ENCODE measurements at places on chromosomes 12 and 14.

DNA sequence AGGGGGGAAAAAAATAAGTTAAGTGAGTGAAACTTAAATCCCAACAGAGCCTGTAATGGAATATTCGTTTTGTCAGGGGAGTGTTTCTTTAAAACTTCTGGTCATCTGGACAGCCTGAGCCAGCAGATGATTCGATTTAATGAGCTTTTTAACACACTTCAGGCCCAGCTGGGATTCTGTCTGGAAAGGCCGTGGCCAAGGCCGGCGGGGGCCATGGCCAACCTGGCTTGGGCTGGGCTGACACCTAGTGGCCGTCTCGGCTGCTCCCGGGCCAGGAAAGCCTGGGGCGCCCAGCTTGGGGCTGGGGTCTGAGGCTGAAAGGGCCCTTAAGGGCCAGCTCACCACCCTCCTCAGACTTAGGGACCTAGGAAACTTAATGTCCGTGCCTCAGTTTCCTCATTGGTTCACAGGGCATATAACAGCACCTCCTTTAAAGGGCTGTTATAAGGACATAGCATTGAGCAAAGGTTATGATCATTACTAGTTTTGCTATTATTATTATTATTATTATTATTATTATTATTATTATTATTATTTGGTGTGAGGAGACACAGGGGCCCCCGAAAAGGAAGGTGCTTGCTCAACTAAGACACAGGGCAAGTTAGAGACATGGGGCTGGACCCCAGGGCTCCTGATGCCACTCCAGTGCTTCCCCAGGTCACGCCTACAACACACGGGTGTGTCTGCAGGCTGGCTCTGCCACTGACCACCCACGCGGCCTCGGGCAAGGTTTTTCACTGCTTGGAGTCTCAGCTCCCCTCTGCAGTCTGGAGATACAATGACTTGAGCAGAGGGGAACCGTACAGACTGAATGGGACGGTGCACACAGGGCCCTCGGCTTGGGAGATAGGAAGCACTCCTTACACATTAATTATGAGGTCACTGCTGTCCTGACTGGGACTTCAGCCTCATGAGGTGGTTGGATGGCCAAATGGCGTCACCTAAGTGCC is 84.0 kb downstream of the SYNE3 start:
- DNase-seq: no peak

- no peak for DNase-seq
Observed at GRCh38 chr12:104634044-104634443, 177.3 kb downstream of the CHST11 start.

DNA sequence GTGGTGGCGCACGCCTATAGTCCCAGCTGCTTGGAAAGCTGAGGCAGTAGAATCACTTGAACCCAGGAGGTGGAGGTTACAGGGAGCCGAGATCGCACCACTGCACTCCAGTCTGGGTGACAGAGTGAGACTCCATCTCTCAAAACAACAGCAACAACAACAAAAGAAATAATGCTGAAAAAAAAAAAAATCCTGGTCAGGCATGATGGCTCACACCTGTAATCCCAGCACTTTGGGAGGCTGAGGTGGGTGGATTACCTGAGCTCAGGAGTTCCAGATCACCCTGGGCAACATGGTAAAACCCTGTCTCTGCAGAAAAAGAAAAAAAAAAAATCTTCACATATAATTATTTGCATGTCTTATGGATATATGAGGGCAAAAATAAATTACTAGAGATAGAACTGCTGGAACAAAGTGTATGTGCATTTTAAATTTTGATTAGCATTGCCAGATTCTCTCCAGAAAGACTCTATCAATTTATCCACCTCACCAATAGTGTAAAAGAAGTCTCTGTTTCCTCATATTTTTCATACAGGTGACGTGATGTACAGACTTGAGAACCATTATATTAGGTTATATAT is 75.4 kb downstream of the ATXN2 start:
- no peak for DNase-seq

GRCh38 chr12:110073049-110073831 is 24.9 kb upstream of the C12orf76 start:
- DNase-seq: peak; percentile 29

DNA sequence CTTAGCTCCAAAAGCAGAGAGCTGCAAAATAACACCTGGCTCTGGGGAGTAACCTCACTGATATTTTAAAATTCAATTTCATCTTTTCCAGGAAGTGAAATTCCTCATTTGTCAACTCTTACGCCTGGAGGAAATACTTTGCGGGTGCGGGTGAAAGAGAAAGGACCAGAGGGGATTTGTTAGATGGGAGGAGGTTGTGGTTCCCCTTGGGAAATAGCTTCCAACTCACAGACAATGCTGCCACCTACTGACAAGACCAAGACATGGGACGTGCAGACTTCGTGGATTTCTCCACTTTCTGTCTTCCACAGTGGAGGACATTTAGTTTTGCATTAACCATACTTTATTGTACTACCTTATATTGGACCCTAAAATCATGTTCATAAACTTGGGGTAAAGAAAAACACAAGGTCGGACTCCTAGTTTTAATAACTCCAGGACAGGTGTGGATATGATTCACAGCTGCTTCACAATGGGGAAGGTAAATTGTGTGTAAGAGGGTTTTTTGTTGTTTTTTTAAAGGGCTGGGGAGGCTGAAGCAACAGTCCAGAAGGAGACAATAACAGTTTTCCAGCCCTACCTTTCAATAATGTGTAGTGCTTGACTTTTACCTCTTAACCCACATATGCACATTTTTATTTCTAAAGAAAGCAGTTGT is 10.8 kb downstream of the FBXL14 start:
- DNase-seq: peak; percentile 86

GRCh38 chr14:93643127-93643526 is 145.2 kb downstream of the PRIMA1 start:
- no peak for DNase-seq

GRCh38 chr14:81256289-81256960 is 35.7 kb upstream of the GTF2A1 start:
- peak; percentile 42 for DNase-seq

DNA sequence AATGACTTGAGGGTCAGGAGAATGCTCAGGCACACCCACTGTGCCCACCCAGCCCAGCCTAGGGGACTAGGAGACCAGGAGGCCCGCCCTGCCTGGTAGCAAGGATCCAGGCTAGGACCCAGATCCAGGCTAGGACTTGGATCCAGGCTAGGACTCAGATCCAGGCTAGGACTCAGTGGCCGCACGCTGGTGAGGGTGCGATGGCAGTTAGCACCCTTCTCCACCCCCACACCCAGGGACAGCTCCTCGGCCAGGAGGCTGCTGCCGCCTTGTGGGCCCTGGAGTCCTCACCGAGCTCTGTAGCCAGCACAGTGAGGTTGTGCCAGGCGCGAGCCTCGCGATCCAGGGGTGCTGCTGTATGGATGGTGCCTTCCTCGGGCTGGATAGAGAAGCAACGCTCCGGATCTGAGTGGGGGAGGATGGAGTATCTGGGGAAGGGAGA is 5.1 kb downstream of the CDH24 start:
- no peak for DNase-seq
